Stimulated activated CD8-positive, alpha-beta memory T cell treated with anti-CD3 and anti-CD28 coated beads, Interleukin-2, amount 100 ng/mL, for 1 hour (primary cell): ENCODE measurements at places on chromosomes 5 and 9.

DNA sequence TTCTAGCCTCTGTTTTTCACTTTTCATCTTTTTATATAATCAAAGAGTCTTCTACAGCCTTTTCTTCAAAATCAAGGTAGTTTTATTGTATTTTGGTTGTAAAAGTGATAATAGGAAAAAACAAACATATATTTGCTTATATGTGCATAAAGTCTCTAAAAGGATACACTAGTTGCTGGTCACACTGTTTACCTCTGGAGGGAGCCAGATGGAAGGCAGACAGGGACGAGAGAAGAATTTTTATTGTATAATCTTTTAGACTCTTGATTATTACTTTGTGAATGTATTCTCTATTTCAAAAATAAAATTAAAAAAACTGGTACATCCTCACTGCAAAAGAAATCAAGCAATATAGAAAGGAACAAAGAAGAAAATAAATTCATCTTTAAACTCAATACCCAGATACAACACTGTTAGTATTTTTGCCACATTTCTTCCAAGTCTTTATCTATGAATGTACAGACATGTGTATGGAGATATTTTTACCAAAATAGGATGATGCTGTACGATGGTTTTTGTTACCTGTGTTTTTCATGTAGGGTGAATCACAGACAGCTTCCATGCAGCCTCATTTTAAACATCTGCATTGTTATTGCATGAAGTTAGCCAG, 6.1 kb upstream of the RNF183 start:
- DNase-seq, result no peak

GRCh38 chr5:181120306-181120705, 10.7 kb downstream of the OR2V1 start:
- DNase-seq, result no peak

GRCh38 chr5:93349613-93350012, 231.4 kb downstream of the NR2F1-AS1 start:
- DNase-seq, result no peak

GRCh38 chr9:128863647-128864046, 18.1 kb downstream of the KYAT1 start:
- peak; percentile 77 for DNase-seq

DNA sequence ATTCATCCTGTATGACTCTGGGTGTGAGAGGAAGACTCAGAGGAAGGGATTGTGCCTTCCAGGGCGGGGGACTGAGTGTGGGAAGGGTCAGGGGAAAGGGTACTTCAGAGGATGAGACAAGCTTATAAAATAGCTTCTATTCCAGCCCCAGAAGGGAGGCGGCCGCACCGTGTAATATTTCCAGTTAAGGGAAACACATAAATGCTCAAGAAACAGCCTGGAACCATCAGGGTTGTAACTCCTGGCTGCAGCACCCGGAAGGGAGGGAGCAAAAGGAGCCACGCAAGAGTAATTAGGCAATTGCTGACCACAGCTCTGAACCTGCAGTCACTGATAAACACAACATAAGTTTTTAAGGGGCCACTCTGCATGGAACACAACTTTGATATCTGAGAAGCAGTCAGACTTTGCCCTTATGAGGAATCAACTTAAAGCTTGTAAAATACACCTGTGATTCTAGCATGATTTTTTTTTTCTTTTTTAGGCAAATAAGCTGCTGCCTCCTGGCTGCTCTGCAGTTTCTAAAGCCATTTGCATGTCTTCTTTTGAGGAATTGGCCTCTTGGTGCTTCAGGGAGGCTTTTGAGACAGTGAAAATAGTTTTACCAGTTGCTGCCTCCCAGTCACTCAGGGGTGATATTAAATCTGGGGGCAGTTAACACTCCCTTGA, 382.7 kb downstream of the ENC1 start:
- no peak for DNase-seq

DNA sequence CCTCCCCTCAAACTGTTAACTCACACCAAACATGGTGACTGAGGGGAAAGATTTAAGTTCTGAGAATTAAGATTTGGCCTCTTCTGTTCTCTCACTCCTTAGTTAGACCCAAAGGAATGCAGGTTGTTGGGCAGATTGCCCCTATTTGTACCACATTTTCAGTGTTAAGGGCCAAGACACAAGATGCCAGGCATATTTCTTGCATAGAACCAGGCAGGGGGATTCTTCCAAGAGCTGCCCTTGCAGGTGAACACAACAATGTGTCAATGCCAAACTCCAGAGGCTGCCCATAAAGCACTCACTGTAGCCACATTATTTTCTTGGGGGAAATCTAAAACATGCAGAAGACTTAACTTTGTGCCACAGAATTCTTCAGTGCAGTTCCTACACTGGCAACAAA, 14.7 kb downstream of the MPDZ start:
- no peak for DNase-seq

DNA sequence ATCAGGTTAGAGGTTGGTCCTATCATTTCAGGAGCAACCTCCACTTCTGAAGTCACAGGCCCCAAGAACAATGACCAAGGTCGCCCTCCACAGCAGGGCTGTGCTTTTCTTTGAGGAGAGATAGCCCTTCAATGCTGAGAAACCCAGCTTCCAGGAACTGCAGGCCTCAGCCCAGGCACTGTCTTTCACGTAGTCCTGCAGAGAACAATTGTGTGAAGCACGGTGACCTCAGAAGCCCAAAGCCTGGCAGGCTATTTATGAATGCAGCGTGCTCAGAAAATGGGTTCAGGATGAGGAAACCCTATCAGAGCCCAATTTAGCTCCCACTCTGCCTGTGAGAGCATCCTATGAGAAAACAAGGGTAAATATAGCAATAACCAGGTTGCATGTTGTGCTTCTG, 388.3 kb downstream of the PLK2 start:
- no peak for DNase-seq

GRCh38 chr5:172288465-172288864, 4.9 kb upstream of the UBTD2 start:
- DNase-seq, result no peak

DNA sequence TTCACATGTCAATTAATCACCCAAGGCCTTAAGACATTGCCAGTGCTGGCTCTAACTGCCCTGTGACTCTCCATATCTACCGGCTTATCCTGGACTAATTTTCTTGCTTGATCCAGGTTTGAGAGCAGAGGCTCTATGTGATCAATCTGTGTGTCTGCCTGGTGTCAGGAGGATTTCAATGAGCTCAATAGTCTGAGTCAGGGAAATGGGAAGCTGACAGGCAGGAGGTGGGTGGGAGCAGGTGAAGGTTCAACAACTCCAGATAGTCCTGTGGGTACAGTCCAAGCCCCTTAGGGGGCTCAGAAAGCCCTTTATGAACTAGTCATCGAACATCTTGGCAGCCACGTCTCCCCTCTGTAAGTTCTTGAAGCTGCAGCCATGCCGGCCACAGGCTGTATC, 72.2 kb downstream of the SHB start:
- DNase-seq, result no peak

DNA sequence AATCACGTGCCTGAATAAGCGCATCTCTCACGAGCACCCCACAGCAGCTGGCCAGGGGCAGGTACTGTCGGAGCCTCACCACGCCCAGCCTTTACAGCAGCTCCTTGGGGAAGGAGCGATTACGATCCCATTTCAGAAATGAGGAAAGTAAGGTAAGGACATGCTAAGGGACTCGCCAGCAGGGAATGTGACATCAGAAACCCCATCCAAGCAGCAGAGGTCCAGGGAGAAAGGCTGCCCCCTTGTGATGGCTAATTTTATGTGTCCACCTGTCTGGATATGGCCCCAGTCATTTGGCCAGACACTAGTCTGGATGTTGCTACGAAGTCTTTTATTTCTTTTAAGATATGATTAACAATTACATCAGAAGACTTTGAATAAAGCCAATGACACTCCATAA, 77.3 kb downstream of the UBE2QL1 start:
- no peak for DNase-seq

- no peak for DNase-seq
These were observed 15.2 kb downstream of the GBGT1 start for GRCh38 chr9:133148199-133149129.

DNA sequence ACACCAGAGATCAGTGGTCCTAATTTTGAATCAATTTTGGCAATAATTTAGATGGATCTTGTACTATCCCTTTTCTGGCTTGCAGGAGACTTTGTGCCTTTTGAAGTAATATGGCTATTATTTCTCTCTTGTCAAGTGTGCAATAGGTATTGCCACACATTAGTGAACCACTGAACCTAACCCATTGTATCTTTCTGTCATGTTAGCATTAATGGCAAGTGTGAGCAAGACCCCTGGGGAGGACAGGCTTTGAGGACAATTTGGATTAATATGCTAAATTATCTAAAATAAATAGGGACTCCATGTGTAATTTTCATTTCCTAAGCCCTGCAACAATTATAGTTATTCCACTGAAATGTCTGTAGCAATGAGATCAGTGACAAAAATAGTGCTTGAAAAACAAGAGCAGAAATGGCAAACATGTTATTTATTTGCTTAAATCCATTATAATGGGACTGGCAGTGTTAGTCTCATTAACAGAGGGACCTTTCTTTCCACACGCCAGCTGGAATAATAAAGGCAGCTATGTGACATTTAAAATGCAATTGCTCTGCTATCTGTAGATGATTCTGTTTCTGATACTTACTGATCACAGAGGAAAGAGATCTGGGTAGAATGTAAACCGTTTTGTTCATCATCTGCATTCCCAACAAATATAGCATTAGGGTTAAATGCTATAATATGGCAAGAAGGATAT, 753.3 kb upstream of the ZNF608 start:
- no peak for DNase-seq

DNA sequence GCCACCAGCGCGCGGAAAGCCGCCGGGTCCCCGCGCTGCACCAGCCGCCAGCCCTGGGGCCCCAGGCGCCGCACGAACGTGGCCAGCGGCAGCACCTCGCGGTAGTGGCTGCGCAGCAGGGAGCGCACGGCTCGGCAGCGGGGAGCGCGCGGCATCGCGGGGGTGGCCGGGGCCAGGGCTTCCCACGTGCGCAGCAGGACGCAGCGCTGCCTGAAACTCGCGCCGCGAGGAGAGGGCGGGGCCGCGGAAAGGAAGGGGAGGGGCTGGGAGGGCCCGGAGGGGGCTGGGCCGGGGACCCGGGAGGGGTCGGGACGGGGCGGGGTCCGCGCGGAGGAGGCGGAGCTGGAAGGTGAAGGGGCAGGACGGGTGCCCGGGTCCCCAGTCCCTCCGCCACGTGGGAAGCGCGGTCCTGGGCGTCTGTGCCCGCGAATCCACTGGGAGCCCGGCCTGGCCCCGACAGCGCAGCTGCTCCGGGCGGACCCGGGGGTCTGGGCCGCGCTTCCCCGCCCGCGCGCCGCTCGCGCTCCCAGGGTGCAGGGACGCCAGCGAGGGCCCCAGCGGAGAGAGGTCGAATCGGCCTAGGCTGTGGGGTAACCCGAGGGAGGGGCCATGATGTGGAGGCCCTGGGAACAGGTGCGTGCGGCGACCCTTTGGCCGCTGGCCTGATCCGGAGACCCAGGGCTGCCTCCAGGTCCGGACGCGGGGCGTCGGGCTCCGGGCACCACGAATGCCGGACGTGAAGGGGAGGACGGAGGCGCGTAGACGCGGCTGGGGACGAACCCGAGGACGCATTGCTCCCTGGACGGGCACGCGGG, at the start of gene TERT:
Gene TERT (minus strand): TSS at position 234 of the 815 bp plus-strand sequence. CDS start 79 bp downstream, at position 155.
- peak; percentile 44 for DNase-seq

DNA sequence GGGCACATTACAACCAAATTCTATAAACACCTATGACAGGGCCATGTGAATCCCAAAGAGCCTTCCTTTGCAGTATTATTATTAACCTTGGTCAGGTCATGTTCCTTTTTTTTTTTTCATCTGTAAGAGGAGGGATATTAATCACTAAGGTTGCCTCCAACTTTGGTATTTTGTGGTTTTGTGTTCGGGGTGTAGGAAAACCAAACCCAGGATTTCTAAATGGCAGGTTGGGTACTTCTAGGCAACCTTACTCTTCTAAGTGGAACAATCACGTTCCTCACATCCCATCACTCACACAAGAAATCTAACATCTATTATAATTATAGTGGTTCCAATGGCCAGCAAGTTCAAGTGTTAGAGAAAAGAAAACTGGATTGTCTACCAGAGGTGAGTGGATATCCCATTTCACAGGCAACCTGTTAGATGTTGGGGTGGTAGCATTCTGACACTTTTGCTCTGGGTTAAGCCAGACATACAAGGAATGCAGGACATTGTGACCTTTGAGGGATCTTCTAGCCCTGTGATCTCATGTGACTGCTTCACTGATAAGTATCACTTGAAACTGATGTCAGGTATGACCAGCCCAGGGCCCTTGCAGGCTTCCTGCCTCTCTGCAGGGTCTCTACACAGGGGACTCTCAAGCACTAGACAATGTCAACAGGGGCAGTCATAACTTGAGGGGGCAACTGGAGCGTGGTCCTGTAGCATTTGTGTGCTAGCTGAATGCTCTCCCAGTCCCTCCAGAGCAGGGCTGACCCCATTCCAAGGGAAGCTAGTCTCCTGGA, 126.2 kb upstream of the VLDLR start:
- no peak for DNase-seq

GRCh38 chr5:112012104-112012503, 255.1 kb upstream of the NREP start:
- no peak for DNase-seq

DNA sequence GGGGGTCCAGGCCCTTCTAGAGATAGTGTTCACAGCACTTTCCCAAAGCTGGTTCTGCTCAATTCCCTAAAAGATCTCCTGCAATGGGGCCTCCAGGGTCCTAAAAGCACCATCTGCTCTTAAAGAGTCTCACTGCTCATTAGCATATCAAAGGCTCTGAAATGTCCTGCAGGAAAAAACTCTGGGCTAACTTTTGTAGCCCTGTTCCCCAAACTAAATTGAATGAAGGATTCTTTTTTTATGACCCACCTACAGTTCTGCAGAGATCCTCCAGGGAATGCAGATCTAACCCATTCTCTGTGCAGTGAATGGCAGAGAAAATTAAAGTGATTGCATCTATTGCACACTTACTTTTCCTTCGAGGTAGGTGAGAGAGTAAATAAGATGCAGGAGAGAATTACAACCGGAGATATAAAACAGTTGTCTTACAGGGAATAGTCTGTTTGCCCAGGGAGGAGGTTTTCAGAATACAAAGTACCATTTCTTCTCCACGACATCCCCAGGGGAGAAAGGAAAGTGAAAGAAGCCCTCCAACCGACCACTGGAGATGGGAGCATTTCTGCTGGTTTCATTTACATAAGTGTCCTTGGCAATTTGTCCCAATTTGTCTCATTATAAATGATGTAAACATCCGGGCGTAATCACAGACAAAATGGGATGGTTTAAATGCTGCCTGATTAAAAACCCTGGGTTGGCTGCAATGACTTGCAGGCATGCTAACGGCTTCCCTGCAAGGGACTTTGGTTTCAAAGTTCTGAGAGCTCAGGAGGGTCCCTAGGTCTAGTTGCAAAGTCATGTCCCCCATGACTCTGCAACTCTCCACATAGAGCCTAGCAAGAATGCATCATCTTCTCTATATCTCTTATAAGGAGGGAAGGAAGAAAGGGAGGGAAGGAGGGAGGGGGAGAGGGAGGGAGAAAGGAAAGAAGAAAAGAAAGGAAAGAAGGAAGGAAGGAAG, 114.0 kb downstream of the KCNIP1 start:
- DNase-seq, result no peak

- DNase-seq, result no peak
These were observed 4.8 kb downstream of the ANKRD34B start for GRCh38 chr5:80565330-80565729.
